Frontal cortex (tissue), 4 donors: ENCODE measurements at places on chromosomes 5 and 9. TPM values are rescaled to one million over a fixed set of nuclear protein-coding genes. Genes with fewer than 3 reads are reported as not detected.

Gene ZNF883
- total RNA-seq = 28.1 TPM

Gene CEMIP2
- total RNA-seq = 41.6 TPM

Gene DPYSL3
- total RNA-seq = 888 TPM

Gene TEK
- total RNA-seq = 6.9 TPM

Gene GABRA6
- total RNA-seq = under 0.01 TPM

Gene UBE2R2
- total RNA-seq = 28.5 TPM

Gene VCAN
- 269 TPM for total RNA-seq
